ENCODE measurements at places on chromosomes 2 and 18. TPM values are rescaled to one million over a fixed set of nuclear protein-coding genes. Genes with fewer than 3 reads are reported as not detected.

CD207 gene
- total RNA-seq = not detected

ATP6V1B1 gene
- 0.07 TPM for total RNA-seq

C2orf42 gene
- 14.6 TPM for total RNA-seq

NFATC1 gene
- total RNA-seq = 5.7 TPM

RSAD2 gene
- total RNA-seq = 0.13 TPM

ALPI gene
- not detected for total RNA-seq

TTR gene
- total RNA-seq = not detected

CERKL gene
- total RNA-seq = not detected

KCTD1 gene
- total RNA-seq = 18.2 TPM

CYP27A1 gene
- 4.1 TPM for total RNA-seq

TMEM178A gene
- 0.80 TPM for total RNA-seq

GCG gene
- not detected for total RNA-seq

PUS10 gene
- 16.5 TPM for total RNA-seq

RNF125 gene
- total RNA-seq = 1.6 TPM
